Type B pancreatic cell (in vitro differentiated cells): ENCODE measurements at places on chromosomes 13 and 19. TPM values are rescaled to one million over a fixed set of nuclear protein-coding genes. Genes with fewer than 3 reads are reported as not detected.

DNA sequence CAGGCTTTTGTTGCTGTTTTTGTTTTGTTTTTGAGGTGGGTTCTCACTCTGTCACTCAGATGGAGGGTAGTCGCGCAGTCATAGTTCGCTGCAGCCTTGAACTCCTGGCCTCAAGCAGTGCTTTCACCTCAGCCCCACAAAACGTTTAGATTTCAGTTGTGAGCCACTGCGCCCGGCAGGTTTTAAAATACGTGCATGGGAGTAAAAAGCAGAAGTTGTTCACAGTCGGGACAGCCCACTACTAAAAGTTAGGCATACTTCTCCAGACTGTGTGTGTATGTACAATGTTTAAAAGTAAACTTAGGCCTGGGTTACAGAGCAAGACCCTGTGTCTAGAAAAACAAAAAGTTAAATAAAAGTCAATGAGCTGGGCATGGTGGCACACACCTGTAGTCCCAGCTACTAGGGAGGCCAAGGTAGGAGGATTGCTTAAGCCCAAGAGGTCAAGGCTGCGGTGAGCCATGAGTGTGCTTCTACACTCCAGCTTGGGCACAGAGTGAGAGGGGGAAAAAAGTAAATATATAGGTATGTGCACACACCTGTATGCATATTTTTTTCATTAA is 6.1 kb downstream of the SAFB start:
- no peak overlapping the region for H3K27ac ChIP-seq
- no peak for DNase-seq
- H3K4me1 ChIP-seq: peaks cover 43% of the 10 kb centered on the region
- no peaks in the 10 kb centered on the region for H3K27me3 ChIP-seq
- H3K36me3 ChIP-seq: peaks cover 32% of the 10 kb centered on the region
- no peak overlapping the region for H3K4me3 ChIP-seq

DNA sequence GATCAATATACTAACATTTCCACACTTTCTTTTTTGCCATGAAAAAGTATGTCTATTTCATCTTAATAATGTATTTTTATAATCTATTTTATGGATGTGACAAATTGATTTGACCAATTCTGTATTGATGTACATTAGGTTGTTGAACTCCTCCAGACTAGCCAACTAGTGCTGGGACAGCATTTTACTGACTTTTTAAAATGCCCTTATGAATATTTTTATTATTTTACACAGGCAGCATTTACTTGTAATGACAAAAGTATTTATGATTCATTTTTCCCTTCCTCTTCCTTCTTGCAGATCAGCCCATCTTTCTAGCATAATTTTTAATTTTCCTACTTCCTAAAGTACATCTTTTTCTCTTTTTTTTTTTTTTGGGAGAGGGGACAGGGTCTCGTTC is 918 bp upstream of the FUZ start:
- H3K27me3 ChIP-seq: no peaks in the 10 kb centered on the region
- H3K4me1 ChIP-seq: peaks cover 22% of the 10 kb centered on the region
- DNase-seq: no peak
- peak overlapping the region; percentile 99 for H3K27ac ChIP-seq
- peak overlapping the region; percentile 99 for H3K4me3 ChIP-seq
- H3K36me3 ChIP-seq: peaks cover 4% of the 10 kb centered on the region

DNA sequence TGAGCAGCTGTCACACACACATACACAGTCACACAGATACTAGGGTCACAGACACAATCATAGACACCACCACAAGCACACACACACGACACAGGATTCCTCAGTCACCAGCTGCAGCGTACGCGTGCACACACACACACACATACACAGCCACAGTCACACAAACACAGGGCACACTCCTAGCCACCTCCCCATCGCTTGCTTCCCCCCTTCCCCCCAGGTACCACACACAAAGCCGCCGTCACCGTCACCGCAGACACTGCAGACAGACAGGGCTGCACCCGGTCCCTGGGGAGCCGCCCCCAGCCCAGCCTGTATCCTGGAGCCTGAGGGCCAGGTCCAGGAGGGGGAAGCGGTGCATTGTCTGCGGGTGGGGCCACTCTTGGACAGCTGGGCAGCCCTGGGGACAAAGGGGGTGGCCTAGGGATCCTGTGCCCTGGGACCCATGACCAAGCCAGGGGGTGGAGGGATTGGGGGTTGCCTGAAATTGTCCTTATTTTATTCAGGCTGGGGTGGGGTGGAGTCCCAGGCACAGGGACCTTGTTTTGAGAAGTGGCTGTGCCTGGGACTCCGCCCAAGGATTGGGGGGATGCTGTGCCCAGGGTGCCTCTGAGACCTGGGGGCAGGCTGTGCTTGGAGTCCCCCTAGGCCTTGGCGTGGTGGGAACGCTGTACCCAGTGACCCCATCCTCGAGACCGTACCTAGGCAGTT is 957 bp downstream of the NUMBL start:
- no peak overlapping the region for H3K4me3 ChIP-seq
- no peaks in the 10 kb centered on the region for H3K27me3 ChIP-seq
- H3K4me1 ChIP-seq: peaks cover 3% of the 10 kb centered on the region
- no peak overlapping the region for H3K27ac ChIP-seq
- H3K36me3 ChIP-seq: peaks cover 12% of the 10 kb centered on the region

DNA sequence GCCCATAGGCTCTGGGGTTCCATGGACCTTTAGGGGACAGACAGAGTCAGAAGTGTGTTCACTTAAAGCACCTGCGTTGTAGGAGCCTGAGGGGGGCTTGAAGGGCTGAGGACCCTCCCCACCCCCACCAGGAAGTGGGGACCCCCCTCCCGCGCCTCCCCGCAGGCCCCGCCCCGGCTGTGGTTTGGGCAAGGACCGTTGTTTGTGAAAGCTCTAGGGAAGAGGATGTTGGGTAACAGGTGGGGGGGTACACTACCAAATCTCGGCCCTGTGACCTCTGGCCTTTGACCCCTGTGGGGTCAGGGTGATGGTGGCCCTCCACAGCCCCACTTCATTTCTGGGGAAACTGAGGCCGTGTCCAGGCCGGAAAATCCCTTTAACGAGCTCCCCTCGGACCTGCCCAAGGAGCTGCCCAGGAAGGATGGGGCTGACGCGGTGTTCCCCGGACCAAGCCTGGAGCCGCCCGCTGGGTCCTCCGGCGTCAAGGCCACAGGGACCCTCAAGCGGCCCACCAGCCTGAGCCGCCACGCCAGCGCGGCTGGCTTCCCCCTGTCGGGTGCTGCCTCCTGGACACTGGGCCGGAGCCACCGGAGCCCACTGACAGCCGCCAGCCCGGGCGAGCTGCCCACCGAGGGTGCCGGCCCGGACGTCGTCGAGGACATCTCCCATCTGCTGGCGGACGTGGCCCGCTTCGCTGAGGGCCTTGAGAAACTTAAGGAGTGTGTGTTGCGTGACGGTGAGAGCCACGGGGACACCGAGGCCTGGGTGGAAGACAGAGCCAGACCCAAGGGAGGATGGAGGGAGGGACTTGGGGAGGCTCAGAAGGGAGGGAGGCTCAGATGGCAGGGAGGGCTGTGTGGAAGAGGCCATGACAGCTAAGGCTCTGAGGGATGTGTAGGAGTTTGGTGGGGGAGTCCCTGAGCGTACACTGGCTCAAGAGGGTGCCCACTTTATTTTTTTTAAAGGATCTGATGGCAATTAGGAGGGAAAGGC is 1.3 kb downstream of the ARHGAP45 start:
- H3K27ac ChIP-seq: no peak overlapping the region
- peaks cover 5% of the 10 kb centered on the region for H3K4me1 ChIP-seq
- H3K4me3 ChIP-seq: peak overlapping the region; percentile 59
- no peaks in the 10 kb centered on the region for H3K36me3 ChIP-seq

DNA sequence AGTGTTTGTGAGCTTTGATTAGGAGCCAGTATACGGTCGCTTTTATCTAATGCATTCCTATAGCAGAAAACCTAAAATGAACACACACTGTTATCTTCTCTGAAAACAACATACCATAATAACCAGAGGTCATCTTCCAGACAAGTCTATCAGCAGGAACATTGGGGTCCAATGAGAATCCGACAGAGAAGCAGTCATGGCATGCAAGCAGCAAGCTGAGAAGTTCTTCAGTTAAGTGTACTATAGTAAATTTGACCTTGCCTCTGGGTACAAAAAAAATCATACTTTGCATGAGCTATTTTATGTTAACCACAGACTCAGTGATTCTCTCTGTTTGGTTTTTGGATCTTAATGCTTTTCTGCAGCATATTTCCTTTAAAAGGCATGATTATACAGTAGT is 1505.1 kb downstream of the PCDH9 start:
- H3K4me3 ChIP-seq: no peak overlapping the region
- no peak overlapping the region for H3K27ac ChIP-seq

- DNase-seq: no peak
- no peaks in the 10 kb centered on the region for H3K27me3 ChIP-seq
- no peaks in the 10 kb centered on the region for H3K4me1 ChIP-seq
- H3K27ac ChIP-seq: no peak overlapping the region
- no peak overlapping the region for H3K4me3 ChIP-seq
Observed at GRCh38 chr19:42831221-42832019, 48.1 kb downstream of the PSG1 start.

GRCh38 chr19:58345558-58345957 is 7.7 kb downstream of the A1BG start:
- H3K27me3 ChIP-seq: peaks cover 33% of the 10 kb centered on the region
- H3K4me1 ChIP-seq: peaks cover 4% of the 10 kb centered on the region
- peaks cover 15% of the 10 kb centered on the region for H3K36me3 ChIP-seq
- peak overlapping the region; percentile 81 for H3K4me3 ChIP-seq

GRCh38 chr13:79671420-79671819 is 190.5 kb downstream of the NDFIP2 start:
- H3K4me3 ChIP-seq: no peak overlapping the region
- no peak overlapping the region for H3K27ac ChIP-seq
- DNase-seq: no peak
- H3K27me3 ChIP-seq: no peaks in the 10 kb centered on the region
- no peaks in the 10 kb centered on the region for H3K36me3 ChIP-seq
- H3K4me1 ChIP-seq: peaks cover 32% of the 10 kb centered on the region

DNA sequence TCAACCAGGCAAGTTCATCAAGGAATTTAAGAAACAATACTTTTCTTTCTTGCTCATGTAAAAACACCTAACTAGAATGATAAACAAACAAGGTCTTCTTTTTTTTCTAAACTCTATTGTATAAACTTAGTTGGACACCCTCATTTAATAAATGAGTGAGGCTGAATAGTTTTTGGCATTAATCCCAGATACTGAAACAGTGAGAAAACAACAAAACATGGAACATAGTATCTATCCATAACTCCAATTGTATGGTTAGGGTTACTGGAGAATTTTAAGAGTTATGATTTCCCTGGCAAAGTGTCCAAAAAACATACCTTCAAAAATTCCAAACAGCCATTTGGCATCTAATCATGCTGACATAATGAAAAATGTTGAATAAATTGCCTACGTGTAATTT is 5.8 kb upstream of the POMP start:
- peaks cover 7% of the 10 kb centered on the region for H3K36me3 ChIP-seq
- no peak for DNase-seq
- H3K4me1 ChIP-seq: peaks cover 29% of the 10 kb centered on the region
- no peak overlapping the region for H3K27ac ChIP-seq
- H3K27me3 ChIP-seq: no peaks in the 10 kb centered on the region
- H3K4me3 ChIP-seq: no peak overlapping the region

GRCh38 chr13:99379856-99380801 is 72.9 kb upstream of the GPR183 start:
- no peak for DNase-seq
- H3K4me3 ChIP-seq: no peak overlapping the region
- no peak overlapping the region for H3K27ac ChIP-seq
- peaks cover 12% of the 10 kb centered on the region for H3K4me1 ChIP-seq

- no peak overlapping the region for H3K27ac ChIP-seq
- no peak for DNase-seq
- no peaks in the 10 kb centered on the region for H3K36me3 ChIP-seq
- no peaks in the 10 kb centered on the region for H3K4me1 ChIP-seq
- H3K27me3 ChIP-seq: no peaks in the 10 kb centered on the region
Observed at GRCh38 chr19:14632286-14632685, 42.4 kb downstream of the ADGRE3 start.

GRCh38 chr13:51222037-51222685 is at the start of gene FAM124A:
Gene FAM124A, plus strand, starts transcription at chr13:51222398. Its CDS starts 104 bp downstream, at chr13:51222502.
- H3K4me1 ChIP-seq: no peaks in the 10 kb centered on the region
- peaks cover 4% of the 10 kb centered on the region for H3K36me3 ChIP-seq
- peak within 1 kb of the TSS; percentile 87 for H3K4me3 ChIP-seq
- DNase-seq: peak; percentile 80
- no peak within 1 kb of the TSS for H3K27ac ChIP-seq

GRCh38 chr19:34575206-34575605 is 93.6 kb downstream of the WTIP start:
- H3K4me3 ChIP-seq: no peak overlapping the region
- DNase-seq: no peak
- H3K27ac ChIP-seq: no peak overlapping the region

DNA sequence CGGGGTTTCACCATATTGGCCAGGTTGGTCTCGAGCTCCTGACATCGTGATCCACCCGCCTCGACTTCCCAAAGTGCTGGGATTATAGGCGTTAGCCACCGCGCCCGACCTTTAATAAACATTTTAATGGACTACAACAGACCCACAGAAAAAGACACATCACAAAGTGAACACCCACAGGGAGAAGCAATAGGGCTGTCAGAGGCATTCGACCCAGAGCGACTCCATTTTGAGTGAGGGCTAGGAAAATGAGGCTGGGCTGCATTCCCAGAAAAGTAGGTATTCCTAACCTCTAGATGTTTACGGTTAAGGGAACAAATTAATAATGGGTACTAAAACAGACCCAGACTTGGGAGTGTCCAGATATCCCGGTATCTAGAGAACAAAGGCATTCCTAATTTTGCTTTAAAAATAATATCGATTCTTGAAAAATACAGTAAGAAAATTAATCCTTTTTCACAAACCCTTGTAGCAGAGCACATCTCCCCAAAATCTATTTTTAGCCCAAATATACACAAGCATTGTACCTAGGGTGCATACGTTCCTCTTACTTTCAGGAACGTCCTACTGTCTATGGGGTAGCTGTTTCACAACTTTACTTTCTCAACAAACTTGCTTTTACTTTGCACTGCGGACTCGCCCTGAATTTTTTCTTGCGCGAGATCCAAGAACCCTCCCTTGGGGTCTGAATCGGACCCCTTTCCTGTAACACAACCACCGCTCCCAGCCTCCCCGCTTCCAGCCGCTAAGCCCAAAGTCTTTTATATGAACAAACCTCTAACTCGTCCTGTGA is 811 bp upstream of the ZNF8 start:
- peaks cover 61% of the 10 kb centered on the region for H3K36me3 ChIP-seq
- H3K27me3 ChIP-seq: peaks cover 3% of the 10 kb centered on the region
- H3K27ac ChIP-seq: peak overlapping the region; percentile 98
- no peak for DNase-seq
- peak overlapping the region; percentile 93 for H3K4me3 ChIP-seq
- peaks cover 22% of the 10 kb centered on the region for H3K4me1 ChIP-seq

DNA sequence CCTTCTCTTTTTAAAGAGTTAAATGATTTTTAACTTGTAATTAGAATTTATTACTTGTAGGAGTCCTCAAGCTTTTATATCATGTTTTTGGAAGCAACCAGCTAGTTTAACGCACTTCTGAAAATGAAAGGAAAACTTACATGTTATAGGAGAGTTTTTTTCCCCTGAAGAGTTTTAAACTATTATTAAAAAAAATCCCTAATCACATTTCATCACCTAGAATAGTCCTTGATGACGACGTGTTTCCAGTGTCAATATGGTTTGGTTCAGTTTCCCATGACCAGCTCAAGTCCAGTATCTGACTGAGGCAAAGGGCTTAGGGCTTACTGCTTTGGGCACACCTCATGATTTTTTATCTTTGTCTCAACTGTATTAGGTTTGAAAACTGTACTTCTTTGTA is 36.0 kb downstream of the URI1 start:
- H3K4me1 ChIP-seq: no peaks in the 10 kb centered on the region
- no peak for DNase-seq
- no peak overlapping the region for H3K4me3 ChIP-seq
- no peaks in the 10 kb centered on the region for H3K36me3 ChIP-seq
- no peaks in the 10 kb centered on the region for H3K27me3 ChIP-seq
- H3K27ac ChIP-seq: no peak overlapping the region

Gene GCDH
- total RNA-seq: 29.7 and 46.8 TPM in 2 replicates

Gene TNNT1
- total RNA-seq: 27.6 and 83.1 TPM in 2 replicates

Gene RXFP2
- total RNA-seq: 0.80 TPM in 1 of 2 replicates, not detected in the other

Gene NKG7
- not detected in 2 replicates for total RNA-seq

Gene CYP2A7
- total RNA-seq: not detected in 2 replicates

Gene IFT88
- 12.2 and 24.5 TPM in 2 replicates for total RNA-seq
